ENCODE measurements at places on chromosomes 5 and 9. TPM values are rescaled to one million over a fixed set of nuclear protein-coding genes. Genes with fewer than 3 reads are reported as not detected.

SPAAR gene
- 9.8 TPM for total RNA-seq

TRAF2 gene
- 11.4 TPM for total RNA-seq

NMUR2 gene
- 0.20 TPM for total RNA-seq

MEIKIN gene
- total RNA-seq: not detected

FRRS1L gene
- 2.2 TPM for total RNA-seq

SLC46A2 gene
- total RNA-seq: not detected

OTULINL gene
- 3.1 TPM for total RNA-seq

IFNB1 gene
- not detected for total RNA-seq

DNA sequence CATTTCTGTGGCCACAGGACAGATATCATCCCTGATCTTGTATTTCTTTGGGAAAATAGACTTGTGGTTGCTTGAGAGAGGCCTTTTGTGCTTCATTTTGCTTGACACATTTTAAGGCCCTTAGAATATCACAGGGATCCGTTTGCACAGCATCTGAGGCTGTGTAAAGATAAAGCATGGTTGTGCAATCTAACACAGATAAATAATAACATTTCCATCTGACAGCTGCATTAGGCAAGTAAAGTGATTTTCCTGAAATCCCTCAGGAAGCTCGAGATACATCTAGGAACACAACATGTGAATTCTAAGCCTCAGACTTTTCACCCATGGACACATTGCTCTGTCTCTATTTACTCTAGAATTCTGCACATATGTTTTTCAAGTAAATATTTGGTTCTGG is 212.8 kb upstream of the ADAMTSL1 start:
- no peak for DNase-seq

- no peak for DNase-seq
Observed at GRCh38 chr5:98121036-98121936, 652.2 kb upstream of the RGMB start.

GRCh38 chr9:19102181-19102630 is 498 bp downstream of the HAUS6 start:
- peak; percentile 58 for DNase-seq

- no peak for DNase-seq
Observed at GRCh38 chr5:60487476-60487875, 212.5 kb downstream of the DEPDC1B start.

DNA sequence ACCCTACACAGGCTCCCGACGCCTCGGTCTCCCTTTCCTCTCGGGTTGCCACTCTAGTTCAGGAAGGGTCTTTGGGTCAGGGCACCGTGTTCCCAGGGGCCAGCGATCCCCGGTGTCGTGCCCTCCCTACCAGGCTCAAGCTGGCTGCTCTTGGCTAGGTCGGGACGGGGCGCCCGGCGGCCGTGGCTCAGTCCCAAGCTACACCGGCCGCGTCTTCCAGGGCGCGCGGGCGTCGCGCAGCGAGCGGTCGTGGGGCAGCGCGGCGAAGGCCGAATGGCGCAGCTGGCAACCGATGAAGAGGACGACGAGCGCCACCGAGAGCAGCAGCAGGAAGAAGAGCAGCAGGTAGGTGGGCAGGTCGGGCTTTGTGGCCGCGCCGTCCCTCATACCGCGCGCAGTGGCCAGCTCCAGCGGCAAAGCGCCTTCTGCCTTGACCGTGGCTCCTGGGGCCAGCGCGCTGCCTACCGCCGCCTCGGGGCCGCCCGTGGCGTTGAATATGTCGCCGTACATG is 892 bp downstream of the SMIM32 start:
- DNase-seq: no peak

DNA sequence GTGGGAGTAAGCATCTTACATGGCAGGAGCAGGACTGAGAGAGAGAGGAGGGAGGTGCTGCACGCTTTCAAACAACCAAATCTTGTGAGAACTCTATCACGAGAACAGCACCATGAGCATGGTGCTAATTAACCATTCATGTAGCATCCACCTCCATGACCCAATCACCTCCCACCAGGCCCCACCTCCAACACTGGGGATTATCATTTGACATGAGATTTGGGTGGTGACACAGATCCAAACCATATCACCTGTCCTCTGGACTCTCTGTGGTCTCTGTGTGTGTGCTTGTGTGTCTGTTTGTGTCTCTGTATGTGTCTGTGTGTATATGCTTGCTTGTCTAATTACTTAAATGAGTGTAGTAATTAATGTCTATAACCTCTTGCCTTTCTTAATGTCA is 31.1 kb downstream of the SEC61B start:
- no peak for DNase-seq

DNA sequence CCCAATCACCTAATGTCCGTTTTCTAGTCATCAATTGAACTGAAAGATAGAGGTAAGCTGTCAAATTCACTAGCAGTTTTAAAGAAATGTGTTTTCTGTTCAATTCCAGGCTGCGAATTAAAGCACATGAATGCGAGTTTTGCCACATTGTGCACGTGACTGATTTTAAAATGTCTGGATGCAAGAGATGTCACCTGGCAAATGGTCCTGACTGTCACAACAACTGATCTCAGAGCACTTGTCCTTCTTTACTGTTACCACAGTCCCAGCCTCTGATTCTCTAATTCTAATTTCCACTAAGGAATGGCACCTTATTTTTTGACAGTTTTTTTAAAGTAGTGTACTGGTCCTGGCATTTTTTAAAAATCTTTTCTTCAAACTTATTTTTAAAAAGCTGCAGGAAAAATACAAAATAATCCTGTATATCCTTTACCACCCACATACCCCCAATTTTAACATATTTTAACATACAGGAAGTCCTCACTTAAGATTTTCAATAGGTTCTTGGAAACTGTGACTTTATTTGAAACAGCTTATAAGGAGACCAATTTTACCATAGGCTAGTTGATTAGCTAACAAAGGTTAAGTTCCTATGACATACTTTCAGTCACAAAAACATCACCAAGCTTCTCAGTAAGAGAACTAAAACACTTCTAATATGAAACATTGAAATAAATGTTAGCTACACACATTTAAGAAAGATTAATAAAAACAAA is 1364.3 kb downstream of the EFNA5 start:
- DNase-seq: no peak

DNA sequence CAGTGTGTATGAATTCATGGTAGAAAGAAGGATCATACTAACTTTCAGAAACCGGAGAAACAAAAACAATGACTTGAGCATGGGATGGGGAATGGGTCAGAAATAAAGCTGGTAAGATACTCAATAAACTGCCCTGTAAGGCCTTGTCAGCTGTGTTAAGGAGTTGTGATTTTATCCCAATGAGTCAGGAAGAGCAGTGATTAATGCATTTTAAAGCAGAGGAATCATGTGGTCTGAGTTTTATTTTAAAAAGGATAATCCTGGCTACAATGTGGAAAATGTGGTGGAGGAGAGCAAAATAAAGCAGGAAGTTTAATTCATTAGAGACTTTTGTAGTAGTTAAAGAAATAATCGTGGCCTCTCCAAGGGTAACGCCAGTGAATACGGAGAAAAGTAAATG is 28.7 kb downstream of the DHX29 start:
- DNase-seq: no peak

DNA sequence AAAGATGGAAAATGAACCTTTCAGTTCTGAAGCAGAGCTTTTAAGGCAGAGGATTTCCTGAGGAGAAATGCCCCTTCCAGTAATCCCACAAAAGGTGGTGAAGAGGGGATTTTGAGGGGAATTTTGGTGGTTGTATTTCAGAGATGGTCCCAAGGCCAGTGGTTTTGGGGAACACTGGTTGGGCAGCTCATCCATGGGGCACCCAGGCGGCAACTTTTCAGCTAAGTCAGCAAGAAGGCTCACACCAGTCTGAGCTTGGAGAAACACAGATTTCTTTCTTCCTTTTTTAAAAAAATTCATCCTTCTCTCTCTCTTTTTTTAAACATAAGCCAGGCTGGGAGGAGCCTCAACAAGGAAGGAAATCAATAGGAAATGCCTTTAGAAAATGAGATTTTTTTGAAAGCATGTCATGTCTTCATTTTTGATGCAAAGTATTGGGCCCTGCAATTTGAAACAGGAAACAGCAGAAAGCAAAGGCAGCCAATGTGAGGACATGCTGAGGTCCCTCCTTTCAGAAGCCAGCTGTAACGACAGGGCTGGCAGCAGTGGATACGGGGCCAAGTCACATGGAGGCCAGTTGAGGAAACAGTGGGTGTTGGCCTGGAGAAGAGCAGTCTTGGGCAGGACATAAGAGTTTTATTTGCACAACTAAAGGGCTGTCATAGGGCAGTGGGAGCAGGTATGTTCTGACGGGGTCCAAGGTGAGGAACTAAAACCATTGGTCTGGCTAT is 155.3 kb upstream of the KLF4 start:
- peak; percentile 60 for DNase-seq

DNA sequence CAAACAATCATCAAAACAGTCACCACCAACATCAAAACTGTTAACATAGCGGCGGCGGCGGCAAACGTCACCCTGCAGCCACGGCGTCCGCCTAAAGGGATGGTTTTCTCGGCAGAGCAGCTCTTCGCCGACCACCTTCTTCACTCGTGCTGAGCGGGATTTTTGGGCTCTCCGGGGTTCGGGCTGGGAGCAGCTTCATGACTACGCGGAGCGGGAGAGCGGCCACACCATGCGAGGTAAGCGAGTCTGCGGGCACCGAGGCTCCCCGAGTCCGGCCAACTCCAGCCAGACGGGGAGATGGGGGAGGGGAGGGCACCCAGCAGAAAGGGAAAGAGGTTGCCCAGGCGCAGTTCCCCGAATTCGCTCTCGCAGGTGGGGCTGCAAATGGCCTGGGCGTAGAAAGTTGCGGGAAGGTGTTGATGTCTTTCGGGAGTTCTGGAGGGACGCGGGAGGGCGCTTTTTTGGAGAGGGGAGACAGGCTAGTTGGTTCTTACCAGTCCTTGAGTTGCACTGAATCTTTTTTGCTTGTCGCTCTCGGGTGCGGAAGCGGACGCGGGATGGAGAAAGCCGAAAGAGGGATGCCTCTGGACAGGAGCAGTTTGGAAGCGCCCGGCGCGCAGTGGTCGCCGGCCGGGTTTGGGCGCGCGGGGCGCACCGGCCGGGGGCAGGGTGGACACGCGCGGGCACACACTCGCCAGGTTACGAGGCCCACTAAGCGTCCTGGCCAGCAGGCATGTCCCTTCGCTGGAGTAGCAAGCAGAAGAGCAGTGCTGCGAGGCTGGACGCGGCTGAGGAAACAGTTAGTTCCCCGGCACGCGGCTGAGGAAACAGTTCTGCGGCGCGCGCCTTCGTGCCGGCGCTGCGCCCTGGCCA is 849 bp downstream of the RORB start:
- DNase-seq: peak; percentile 44

DNA sequence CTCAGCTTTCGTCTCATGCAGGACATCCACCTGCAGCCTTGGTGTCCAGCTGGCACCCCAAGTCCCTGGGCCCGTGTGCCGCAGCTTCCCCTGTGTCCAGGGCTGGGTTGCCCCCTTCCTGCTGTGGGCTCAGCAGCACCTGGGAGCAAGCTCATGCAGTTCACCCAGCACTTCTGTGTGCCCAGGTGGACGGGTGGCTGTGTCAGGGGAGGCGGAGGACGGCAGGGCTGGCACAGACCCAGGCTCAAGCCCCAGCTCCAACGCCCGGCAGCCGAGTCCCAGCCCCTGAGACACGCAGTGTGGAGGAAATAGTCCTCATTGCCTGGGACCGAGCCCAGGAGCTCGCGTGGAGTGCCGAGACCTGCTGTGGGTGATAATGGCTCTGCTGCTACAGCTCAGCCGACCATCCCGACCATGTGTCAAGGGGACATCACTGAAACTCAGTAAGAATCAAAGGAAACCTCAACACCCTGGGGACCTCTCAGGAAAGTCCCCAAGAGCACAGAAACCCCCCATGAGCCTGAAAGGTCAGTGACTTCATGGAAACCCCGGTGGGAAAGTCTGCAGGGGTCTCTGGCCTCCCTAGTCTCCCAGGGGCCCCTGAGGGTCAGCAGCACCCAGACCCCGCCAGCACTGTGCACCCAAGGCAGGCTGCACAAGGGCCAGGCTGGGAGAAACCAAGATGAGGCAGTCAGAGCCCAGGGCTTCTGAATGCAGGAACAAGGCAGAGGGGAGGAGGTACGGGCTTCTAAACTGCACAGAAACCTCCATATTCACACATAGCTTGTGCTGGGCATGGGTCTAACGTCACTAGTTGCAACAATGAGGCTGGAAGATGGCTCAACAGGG is 38.8 kb downstream of the LPCAT1 start:
- no peak for DNase-seq

GRCh38 chr5:147893820-147894219 is 12.5 kb downstream of the C5orf46 start:
- DNase-seq: no peak

DNA sequence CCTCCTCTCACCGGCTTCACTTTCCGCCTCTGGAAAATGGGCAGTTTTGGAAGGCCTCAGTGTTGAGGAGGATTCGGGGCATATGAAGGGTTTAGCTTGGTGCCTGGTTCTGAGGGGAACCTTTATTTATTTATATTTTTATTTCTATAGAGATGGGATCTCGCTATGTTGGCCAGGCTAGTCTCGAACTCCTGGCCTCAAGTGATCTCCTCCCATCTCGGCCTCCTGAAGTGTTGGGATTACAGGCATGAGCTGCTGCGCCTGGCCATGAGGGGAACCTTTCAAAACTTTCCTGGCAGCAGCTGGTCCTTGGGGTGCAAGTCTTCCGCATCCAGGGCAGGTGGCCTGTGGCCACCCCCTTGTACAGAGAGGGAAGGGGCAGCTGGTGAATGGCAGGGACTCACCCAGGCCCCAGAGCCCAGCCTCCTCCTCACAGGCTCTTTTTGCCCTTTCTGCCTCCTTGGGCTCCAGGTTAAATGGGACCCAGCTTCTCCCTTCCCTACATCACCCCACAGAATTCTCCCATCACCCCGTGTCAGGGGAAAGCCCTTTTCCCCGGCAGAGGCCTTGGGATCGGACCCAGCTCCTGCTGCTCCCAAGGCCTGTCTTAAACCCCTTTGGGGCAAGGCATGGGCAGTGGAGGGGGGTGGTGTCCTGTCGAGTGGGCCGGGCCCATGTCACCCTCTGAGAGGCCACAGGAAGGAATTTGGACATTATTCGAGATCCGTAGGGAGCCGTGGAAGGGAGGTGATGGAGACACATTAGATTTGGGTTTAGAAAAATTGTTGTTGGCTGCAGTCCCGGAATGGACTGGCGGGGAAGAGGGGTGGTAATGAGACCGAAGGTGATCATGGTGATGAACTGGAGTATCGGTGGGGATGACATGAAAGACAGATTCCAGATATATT is 5.9 kb downstream of the NCS1 start:
- no peak for DNase-seq

GRCh38 chr9:130972277-130972956 is 33.4 kb upstream of the FIBCD1 start:
- no peak for DNase-seq

DNA sequence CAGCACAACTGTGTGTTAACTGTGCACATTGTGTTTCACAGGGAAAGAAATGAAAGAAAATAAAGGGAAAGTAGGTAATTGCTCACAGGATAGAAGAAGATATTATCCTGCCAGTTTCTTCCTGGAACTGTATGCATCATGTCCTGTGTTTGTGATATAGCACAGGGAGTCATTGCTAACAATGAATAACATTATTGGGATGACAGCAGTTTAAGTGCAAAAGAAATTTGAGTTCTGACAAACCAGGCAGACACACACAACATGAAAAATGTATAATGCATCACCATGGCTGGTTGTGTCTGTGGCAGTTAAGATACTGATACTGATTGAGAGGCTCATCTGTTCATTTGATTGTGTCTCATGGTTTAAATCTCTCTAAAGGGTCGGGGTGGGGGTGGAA is 145.4 kb downstream of the SPATA31D1 start:
- no peak for DNase-seq

- no peak for DNase-seq
Observed at GRCh38 chr5:59143926-59144333, 561.1 kb downstream of the RAB3C start.

- no peak for DNase-seq
Observed at GRCh38 chr9:93246111-93246510, 62.2 kb downstream of the WNK2 start.

GRCh38 chr5:135100011-135100410 is 66.0 kb upstream of the PITX1 start:
- DNase-seq: no peak

GRCh38 chr5:77210964-77211690 is 647 bp downstream of the PDE8B start:
- DNase-seq: peak; percentile 27
